AG10803 (cell line): ENCODE measurements at places on chromosomes 12 and 14.

GRCh38 chr14:103155010-103155409, 31.7 kb downstream of the TNFAIP2 start:
- DNase-seq: peak; percentile 74

DNA sequence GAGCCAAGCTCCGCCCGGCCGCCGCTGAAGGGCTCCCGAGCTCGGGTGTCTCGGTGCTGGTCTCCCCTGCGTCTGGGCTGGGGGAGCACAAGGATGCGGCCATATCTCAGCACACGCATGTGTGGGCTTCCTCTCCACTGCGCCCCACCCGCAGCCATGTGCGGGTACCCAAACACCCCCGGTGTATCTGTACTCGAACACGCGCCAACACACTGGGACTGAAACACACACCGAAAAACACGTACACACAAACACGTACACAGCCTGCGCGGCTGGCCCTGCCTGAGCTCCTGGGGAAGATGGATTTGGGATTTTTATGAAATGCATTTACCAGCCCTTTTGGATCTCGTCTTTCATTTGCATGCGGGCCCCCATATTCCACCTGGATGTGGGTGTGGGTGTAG, 897 bp upstream of the TBX3 start:
- no peak for DNase-seq

DNA sequence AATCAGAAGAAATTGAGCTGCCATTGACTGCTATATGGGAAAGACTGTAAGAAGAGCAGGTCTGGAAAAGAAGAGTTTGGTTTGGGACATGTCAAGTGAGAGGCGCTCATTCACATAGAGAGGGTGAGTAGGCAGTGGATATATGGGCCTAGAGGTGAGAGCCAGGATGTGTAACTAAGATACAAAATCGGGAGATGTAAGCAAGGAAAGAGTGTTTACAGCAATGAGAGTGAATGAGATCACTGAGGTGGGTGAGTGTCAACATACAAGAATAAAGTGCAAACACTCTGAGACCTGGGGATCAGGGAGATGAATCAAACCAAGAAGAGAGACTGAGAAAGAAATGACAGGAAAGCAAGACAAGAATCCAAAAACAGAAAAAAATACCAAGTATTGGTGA, 58.0 kb upstream of the RTRAF start:
- DNase-seq: no peak

DNA sequence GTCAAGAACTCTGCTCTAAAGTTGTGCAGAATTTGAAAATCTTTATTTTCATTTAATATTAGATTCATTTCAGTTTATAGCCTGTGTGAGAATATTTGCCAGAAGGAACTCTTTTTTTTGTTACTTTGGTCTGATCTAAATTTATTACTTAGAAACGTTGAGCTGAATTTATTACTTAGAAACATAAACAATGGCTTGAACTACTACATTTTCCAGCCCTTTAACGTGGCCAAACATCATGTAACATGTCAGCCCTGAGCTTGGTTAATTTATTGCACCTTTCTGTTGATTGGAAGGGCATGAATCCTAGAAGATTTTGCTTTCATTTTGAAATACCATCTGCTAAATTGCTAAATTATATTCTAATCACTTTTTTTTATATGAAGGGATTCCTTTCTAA, 241.4 kb downstream of the TMEM117 start:
- DNase-seq: no peak

DNA sequence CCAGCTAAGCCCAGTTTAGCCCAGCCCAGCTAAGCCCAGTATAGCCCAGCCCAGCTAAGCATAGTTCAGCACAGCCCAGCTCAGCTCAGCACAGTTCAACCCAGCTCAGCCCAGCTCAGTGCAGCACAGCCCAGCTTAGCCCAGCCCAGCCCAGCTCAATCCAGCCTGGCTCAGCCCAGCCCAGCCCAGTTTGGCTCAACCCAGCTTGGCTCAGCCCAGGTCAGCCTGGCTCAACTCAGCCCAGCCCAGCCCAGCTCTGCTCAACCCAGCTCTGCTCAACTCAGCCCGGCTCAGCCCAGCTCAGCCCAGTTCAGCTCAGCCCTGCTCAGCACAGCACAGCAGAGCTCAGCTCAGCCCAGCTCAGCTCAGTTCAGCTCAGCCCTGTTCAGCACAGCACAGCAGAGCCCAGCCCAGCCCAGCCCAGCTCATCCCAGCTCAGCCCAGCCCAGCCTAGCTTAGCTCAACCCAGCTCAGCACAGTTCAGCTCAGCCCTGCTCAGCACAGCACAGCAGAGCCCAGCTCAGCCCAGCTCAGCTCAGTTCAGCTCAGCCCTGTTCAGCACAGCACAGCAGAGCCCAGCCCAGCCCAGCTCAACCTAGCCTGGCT, 330.9 kb downstream of the TMEM121 start:
- DNase-seq: no peak

GRCh38 chr14:92040431-92041051, 682 bp upstream of the TRIP11 start:
- DNase-seq: peak; percentile 23

DNA sequence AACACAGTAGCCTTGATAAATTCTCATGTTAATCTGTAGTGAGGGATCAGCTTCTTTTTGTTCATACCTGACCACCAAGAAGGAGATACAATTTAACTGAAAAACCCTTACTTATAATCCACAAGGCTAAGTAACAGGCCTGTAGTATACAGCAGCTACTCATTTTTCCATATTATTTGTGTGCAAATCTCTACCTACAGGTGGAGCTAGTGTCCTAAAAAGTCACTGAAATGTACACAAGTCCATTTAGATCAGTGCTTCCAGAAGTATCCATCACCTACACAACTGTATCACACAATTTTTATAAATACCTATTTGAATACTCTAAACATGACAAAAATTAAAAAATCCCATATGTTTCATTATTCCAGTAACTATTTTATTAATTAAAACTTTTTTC, 173.2 kb downstream of the SLC35F4 start:
- peak; percentile 72 for DNase-seq

DNA sequence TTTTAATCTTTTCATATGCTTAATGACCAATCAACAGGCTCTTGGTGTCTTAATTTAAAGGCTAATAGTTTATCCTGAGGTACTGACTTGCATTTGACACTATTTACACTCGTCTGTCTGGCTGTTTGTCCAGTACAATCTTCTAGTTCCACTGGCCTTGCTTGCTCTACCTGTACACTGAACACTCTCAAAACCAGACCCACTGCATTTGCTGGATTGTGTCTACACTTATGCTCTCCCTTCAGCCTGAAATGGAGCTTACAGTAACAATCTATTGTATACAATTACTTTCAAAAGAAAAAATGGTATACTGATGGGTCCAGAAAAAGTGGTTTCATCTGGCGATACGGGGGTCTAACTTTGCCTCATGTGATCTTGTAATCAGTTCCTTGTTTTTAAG, 2.3 kb upstream of the ACSS3 start:
- DNase-seq: no peak

GRCh38 chr12:44500423-44500822, 375.7 kb downstream of the NELL2 start:
- no peak for DNase-seq

GRCh38 chr12:50313256-50313931, 30.1 kb upstream of the LIMA1 start:
- peak; percentile 3 for DNase-seq

DNA sequence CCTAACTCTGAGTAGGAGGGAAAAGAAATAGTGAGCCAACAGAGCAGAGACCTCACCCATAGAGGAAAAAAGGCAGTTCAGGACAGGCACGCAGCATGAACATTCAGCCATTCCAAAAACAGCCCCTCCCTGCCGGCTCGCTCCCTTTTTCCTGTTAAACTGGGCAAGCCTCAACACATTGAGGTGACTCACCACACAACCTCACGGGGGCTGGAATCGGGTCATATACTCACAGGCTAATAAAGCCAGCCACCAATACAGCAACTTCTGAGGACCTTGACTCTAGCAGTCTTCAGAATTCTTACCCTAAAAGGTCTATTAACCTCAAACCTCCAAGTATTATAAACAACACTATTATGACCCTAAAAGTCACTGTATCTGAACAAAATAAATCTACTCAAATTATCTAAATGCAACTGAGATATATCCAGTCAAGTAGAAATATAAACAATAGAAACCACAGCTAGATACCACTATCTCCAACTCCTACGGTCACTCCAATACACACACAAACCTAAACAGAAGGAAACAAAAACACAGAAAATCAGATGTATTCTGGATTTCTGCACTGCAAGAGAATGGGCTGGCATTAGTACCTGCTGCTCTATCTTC, 6.3 kb downstream of the YBX3 start:
- peak; percentile 87 for DNase-seq

DNA sequence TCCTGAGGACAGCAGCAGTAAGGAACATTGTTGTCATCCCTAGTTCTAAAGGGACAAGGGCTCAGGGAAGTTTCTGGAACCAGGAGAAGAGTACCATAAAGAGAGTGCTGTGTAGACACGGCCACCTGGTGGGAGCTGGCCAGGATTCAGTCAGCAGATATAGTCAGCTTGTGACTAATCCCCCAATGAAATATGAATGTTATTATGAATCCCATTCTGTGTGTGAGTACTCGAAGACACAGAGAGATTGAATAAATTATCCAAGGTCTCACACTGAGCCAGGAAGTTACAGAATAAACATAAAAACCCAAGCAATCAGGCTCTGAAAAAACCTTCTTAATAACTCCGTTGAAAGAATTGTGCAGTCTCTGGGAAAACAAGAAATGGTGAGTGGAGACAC, 1359.5 kb downstream of the AACS start:
- no peak for DNase-seq

GRCh38 chr14:39939023-39939422, 506.8 kb upstream of the FBXO33 start:
- no peak for DNase-seq

DNA sequence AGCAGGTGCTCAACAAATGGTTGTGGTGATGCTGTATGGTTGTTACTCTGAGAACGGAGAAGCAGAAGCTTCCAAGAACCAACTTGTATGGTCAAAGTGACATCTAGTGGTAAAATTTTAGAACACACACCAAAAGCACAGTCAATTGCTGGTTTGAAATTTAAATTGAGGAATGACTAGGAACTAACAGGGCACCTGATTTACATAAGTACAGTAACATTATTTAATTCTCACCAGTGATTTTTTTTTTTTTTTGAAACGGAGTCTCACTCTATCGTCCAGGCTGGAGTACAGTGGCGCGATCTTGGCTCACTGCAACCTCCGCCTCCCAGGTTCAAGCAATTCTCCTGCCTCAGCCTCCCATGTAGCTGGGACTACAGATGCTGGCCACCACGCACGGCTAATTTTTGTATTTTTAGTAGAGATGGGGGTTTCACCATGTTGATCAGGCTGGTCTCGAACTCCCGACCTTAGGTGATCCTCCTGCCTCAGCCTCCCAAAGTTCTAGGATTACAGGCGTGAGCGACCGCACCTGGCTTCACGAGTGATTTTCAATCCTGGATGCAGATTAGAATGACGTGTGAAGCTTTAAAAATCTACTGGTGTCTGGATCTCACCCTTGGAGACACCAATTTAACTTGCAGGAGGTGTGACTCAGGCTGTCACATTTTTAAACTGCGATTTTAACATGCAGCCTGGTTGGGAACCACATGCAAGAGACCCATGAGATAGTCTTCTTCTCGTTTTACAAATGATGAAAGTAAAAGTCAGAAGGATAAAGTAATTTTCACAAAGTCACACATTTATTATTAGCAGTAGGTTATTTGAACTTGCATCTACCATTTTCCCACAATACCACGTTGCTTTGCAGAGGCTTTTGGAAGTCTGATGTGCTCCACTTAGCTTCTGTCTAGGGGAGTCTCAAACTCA, 14.1 kb upstream of the NUMB start:
- DNase-seq: peak; percentile 81

- no peak for DNase-seq
Measured at GRCh38 chr12:18706798-18707197, 31.0 kb downstream of the PLCZ1 start.

DNA sequence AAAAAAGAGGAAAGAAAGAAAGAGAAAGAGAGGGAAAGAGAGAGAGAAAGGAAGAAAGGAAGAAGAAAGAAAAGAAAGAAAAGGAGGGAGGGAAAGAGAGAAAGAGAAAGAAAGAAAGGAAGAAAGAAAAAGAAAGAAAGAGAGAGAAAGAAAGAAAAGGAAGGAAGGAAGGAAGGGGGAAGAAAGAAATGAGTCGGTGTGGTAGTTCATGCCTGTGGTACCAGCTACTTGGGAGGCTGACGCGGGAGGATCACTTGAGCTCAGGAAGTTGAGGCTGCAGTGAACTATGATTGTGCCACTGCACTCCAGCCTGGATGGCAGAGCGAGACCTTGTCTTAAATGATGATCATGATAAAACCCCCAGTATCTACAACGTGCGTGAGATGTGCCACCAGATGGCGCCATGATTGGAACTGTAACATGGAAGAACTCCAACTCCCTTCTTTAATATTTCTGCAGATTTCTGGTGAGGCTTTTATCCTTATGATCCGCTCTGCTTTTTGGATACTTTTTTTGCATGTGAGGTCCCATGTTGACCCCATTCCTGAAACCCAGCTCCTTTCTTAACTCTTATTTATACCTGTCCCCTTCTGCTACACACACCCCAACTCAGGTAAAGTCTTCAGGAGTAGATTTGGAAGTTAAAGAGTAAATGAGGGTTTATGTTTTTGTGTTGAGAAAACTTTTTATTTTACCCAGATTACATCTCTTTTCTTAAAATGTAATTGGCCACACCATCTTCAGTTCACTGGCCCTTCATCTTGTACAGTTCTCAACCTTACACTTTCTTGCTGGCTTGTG, 25.6 kb downstream of the RNASE10 start:
- DNase-seq: peak; percentile 65

DNA sequence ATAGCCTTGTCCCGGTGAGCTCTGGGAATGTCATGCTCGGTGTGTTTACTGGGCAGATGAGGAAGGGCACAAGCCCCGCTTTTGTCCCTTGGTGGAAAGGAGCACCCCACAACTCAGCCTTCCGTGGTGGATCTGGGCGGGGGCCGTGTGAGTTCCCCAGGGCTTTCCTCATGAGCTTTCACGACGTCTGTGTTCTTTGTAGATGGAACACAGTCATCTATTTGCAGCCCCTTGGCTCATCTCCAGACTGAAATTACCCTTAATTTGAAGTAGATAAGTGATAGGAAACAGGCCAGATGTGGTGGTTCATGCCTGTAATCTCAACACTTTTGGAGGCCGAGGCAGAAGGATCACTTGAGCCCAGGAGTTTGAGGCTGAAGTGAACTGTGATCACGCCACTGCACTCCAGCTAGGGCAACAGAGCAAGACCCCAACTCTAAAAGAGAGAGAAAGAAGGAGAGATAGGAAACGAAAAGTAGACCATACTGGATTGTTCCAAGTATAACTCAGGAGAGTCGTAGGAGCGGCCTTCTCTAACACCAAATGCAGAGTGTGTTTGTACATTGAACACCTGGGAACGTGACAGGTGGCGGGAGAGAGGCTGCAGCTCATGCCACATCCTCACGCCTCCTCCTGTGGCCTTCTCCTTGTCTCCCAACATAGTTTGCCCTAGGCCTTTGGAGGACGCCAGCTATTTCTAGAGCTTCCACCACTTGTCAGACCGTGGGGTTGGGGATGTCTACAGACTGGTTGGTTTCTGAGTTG, 8.8 kb downstream of the P2RX4 start:
- DNase-seq: no peak

DNA sequence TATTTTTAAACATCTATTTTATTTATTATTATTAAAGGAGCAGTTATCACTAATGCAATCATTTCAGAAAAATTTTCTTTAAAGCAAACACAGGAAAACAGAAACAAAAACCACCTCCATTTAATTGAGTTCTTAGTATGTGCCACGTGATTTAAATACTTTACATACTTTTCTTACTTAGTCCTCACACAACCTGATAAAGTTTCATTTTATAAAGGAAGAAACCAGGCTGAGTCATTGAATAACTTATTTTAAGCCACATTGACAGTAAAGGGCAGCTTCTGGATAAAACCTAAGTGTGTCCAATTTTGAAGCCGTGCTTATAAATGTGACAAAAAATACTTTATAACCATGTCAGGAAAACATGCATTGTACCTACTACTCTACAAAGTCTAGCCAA, 57.1 kb upstream of the PCED1B start:
- DNase-seq: peak; percentile 76
